A549 treated with Mapracorat at 1 μM for 4 hours (cell line): ENCODE measurements at places on chromosomes 6 and 20. TPM values are rescaled to one million over a fixed set of nuclear protein-coding genes. Genes with fewer than 3 reads are reported as not detected.

ZNF311 gene
- total RNA-seq: 0.10 to 0.29 TPM (median 0.18 TPM) in 5 replicates

SLC22A7 gene
- not detected in 5 replicates for total RNA-seq

SYCP2L gene
- 1.7 to 2.9 TPM (median 2.5 TPM) in 5 replicates for total RNA-seq

RCAN2 gene
- not detected in 5 replicates for total RNA-seq

KHDC1L gene
- 0.29 TPM in 1 of 5 replicates, not detected in the others for total RNA-seq

B4GALT5 gene
- total RNA-seq: 52.2 to 72.4 TPM (median 62.2 TPM) in 5 replicates

NOTCH4 gene
- 0.81 to 1.3 TPM (median 0.86 TPM) in 5 replicates for total RNA-seq

ADAT2 gene
- 3.5 to 4.4 TPM (median 4.0 TPM) in 5 replicates for total RNA-seq

OR12D3 gene
- total RNA-seq: not detected in 5 replicates

HS3ST5 gene
- not detected in 5 replicates for total RNA-seq

PDE7B gene
- 0.66 to 0.92 TPM (median 0.70 TPM) in 5 replicates for total RNA-seq

TFAP2C gene
- total RNA-seq: 13.1 to 15.0 TPM (median 13.5 TPM) in 5 replicates

HLA-DRB5 gene
- not detected in 5 replicates for total RNA-seq

FAM217A gene
- not detected in 5 replicates for total RNA-seq
